ENCODE measurements at places on chromosomes 5 and 9. TPM values are rescaled to one million over a fixed set of nuclear protein-coding genes. Genes with fewer than 3 reads are reported as not detected.

The RORB gene
- total RNA-seq = not detected

- DNase-seq = no peak
These were observed 8.1 kb downstream of the UBQLN1 start for GRCh38 chr9:83699615-83700014.

The HAPLN1 gene
- not detected for total RNA-seq

GRCh38 chr5:82465235-82465634 lies 187.1 kb upstream of the RPS23 start:
- no peak for DNase-seq

GRCh38 chr9:37909326-37909725 lies 5.4 kb upstream of the SLC25A51 start:
- DNase-seq = no peak

- no peak for DNase-seq
These were observed 20.3 kb upstream of the TENT4A start for GRCh38 chr5:6692906-6693305.

The ASS1 gene
- total RNA-seq = not detected

The SNCAIP gene
- total RNA-seq = not detected

The TMEM215 gene
- not detected for total RNA-seq

DNA sequence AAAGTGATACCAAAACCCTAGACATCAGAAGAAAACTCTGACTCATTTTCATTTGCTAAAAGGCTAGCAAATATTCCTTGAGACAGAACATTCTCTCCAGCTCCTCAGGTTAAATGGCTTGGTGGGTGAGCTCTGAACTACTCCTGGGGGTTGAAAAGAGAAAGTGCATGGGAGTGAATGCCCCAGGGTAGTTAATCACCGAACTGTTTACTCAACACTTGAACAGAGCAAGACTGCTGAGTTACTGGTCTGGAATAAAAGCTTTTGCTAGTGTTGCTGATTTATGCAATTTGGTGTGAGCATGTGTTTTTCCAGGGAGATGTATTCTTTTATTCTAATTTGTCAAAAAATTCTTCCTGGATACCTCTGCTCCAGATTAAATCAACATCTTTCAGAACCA lies 88.3 kb upstream of the PRDM9 start:
- no peak for DNase-seq

DNA sequence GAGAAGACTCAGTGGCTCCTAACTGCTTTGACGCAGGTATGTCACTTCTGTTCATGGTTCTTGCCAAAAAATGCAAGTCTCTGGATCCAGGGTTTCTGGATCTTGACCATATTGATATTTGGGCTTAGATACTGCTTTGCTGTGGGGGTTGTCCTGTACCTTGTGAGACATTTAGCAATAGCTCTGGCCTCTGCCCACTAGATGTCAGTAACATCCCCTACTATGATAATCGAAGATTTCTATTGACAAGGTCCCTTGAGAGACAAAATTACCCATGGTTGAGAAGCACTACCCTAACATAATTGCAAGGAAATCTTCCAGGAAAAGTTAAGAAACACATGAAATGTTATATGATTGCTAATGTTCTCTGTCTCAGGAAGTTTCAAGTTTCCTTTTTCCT lies 285.4 kb downstream of the TMEM232 start:
- no peak for DNase-seq

The RNF183 gene
- not detected for total RNA-seq

GRCh38 chr9:133351908-133352634 lies 4.1 kb downstream of the RPL7A start:
- DNase-seq = no peak

The SMIM33 gene
- total RNA-seq = 1.2 TPM

DNA sequence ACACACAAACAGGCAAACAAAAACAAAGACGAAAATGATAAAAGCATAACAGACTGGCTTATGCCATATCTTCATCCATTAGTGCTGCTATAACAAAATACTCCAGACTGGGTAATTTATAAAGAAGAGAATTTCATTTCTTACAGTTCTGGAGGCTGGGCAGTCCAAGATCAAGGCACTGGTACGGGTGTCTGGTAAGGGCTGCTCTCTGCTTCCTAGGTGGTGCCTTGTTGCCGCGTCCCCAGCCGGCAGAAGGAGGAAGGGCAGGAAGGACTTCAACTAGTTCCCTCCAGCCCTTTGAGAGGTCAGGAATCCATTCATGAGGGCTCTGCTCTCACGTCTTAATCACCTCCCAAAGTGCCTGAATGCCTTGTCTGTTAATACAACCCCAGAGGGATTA lies 122.6 kb downstream of the BOD1 start:
- no peak for DNase-seq

The PCDHGC4 gene
- total RNA-seq = not detected

DNA sequence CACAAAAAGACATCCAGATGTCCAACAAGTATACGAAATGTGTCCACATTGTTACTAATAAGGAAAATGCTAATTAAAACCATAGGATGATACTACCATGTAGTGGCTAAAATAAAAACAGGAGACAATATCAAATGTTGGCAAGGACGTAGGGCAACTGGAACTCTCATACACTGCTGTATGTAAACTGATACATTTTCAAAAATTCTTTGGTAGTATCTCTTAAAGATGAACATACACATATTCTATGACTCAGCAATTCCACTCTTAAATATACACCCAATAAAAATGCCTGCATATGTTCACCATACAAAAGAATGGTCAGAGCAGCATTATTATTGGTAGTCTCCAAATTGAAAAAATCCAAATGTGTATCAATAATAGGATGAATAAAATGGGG lies 2.9 kb upstream of the CCDC180 start:
- DNase-seq = no peak
